Fibroblast of gingiva (primary cell): ENCODE measurements at places on chromosomes 2 and 18.

DNA sequence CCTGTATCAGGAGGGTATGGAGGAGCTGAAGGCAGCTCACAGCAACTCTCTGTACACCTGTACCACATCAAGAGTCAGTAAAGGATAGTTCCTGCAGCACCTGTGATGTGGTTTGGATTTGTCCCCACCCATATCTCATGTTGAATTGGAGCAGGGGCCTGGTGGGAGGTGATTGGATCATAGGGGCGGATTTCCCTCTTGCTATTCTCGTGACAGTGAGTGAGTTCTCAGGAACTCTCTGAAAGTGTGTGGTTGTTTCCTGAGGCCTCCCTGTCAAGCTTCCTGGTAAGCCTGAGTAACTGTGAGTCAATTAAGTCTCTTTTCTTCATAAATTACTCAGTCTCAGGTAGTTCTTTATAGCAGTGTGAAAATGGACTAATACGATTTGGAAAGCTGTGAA is 28.9 kb downstream of the OSBPL1A start:
- DNase-seq = no peak

DNA sequence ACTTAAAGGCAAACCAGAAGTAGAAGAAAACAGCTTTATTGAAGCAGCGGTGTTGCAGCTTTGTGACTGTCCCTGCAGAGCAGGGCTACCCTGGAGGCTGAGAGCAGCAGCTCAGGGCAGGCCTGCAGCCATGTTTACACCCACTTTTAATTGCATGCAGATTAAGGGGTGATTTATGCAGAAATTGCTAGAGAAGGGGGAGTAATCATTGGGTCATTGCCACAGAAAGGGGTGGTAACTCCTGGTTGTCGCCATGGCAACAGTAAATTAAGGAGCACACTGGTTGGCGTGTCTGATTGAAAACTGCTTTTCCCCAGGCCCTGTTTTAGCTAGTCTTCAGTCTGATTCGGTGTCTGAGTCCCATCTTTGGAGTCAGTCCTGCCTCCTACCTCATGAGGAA is 195.4 kb upstream of the HDAC4 start:
- no peak for DNase-seq

DNA sequence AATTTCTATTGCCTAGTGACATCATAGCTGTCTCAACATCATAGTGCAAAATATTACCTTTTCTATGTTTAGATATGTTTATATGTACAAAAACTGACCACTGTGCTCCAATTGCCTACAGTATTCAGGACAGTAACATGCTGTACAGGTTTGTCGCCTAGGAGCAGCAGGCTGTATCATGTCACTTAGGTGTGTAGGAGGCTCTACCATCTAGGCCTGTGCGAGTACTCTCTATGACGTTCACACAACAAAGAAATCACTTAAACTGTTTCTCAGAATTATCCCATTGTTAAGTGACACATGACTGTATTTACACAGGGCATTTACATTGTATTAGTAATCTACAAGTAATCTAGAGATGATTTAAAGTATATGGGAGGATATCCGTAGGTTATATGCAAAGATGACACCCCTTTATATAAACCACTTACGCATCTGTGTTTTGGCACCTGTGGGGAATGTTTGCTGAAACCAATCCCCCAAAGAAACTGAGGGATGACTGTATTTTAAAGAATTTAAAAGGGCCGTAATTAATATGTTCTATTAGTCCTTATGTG is 24.7 kb downstream of the IL1R2 start:
- no peak for DNase-seq

DNA sequence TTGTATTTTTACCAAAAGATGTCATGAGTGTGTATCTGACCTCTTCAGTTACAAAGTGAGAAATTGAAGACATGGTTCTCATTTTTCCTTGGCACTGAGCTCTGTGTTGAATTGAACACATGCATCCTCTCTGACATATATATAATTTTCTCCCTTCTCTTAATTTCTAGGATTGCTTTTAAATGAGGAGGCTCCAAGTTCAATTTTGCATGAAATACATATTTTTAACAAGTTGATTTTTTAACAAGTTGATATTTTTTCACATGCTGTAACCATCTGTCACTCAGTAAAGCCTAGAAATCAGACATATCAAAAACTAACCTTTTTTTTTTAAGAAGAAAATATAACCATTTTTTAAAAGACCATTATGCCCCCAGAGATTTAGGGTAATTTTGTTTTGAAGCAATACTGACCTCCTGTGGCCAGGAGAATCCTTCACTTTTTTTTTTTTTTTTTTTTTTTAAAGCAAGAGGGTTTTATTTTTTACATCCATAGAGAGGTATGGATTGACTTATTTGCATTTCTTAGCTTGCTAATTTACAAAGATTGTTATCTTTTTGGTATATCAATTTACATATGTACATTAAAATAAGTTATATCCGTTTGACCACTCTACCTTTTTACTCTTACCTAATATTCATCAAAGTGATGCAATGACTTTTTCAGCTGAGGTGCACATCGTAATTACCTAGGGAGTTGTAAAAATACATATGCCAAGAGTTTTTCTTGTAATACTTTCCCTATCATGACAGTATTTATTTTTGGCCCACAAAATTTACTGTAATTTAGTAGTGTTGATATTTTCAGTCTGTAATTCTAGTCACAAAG is 161.8 kb downstream of the SOCS6 start:
- DNase-seq = no peak

- no peak for DNase-seq
Measured at GRCh38 chr2:54061272-54061671, 54.1 kb upstream of the ACYP2 start.

DNA sequence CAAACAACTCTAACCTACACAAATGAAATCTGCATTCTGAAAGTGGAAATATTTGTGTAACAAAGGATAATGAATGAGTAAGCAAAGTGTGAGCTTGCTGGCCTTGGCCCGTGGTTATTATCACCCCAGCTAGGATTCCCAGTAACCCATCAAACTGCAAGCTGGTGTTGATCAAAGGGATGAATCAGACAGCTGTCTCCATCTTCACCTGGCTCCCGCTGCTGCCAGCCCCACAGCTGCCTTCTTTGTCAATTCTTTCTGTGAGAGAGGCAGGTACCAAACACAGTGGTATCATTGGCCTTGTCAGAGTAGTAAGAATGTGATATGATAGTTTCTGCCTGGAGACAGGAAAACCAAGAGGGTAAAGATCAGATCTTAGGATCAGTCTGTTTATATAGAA is 25.2 kb upstream of the RGPD4 start:
- DNase-seq = no peak

DNA sequence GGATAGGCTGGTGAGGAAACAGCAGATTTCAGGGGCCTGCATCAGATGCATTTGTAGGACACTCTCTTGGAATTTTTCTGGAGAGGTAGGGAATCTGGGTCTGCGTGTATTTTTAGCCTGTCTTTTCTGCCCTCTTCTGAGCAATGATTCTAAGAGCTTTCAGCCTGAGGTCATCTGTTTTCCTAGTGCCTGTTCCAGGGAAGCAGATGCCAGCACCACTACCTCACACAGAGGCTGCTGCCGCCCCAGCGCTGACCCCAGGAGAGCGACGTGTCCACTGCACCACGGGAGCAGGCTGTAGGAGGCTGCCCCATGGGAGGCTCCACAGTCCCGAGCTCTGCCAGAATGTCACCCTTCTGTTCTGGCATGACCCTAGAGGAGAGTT is 316.5 kb downstream of the CYP26B1 start:
- peak; percentile 68 for DNase-seq

DNA sequence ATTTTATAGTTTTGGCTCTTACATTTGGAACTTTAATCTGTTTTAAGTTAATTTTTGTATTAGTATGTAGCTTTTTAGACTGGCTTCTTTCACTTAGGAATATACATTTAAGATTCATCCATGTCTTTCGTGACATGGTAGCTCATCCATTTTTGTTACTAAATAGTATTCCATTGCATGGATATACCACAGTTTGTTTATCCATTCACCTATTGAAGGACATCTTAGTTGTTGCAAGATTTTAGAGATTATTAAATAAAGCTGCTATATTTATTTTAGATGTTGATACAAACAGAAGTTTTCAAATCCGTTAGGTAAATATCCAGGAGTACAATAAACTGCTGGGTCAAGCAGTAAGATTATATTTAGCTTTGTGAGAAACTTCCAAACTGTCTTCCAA is 58.0 kb upstream of the ZNF521 start:
- no peak for DNase-seq

DNA sequence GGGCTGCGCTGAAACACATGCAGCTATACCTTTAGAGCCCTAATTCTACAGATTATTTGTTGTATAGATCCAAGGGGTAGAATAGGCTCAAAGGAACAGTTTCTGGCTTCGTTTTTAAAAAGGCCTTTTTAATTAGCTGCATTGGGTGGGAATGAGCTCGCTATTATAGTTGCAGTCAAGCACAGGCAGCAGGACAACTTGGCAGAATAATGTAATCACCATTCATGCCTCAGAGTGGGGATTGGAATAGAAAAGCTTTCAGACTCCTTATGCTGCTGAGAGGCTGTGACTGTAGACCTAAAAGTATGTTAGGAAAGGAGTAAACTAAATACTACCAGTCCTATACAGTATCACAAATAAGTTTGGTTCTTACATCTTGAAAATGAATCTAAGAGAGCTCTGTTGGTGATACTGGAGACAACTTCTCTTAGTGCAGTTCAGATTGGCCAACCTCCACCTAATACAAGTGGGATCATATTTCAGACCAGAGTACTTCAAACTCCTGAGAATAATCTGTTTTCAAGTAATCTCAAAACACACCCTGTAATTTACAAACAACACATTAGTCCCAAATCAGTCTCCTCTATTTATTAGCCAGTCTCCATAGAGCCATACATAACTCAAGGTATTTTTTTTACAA is 121.4 kb downstream of the ANTXR1 start:
- no peak for DNase-seq

- no peak for DNase-seq
Measured at GRCh38 chr18:70158992-70159717, 46.3 kb downstream of the RTTN start.

- no peak for DNase-seq
Measured at GRCh38 chr2:55017880-55018279, 32.4 kb downstream of the RTN4 start.

- DNase-seq = no peak
Measured at GRCh38 chr2:36775806-36776205, 79.3 kb downstream of the VIT start.

DNA sequence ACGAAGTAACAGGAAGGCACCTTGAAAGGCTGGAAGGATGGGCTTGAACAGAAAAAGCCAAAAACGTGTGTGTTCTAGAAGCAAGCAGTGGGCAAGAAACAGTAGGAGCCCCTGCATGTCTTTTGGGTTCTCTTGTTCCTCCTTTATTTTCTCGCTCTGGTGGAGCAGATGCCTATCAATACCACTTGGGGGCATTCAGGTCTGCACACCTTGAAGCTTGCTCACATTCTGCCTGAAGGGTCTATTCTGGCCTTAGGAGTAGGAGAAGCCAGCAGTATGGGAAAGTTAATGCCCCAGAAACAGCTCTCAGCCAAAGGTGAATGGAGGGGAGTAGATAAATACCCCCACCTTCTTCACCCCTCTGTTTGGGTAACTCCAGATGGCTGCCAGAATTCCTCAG is 204.5 kb downstream of the TXNL1 start:
- DNase-seq = no peak

GRCh38 chr2:29420999-29421782 is 306.0 kb downstream of the CLIP4 start:
- no peak for DNase-seq

GRCh38 chr18:13730481-13730880 is 4.0 kb downstream of the RNMT start:
- DNase-seq = no peak
